ENCODE measurements at places on chromosomes 5 and 9. TPM values are rescaled to one million over a fixed set of nuclear protein-coding genes. Genes with fewer than 3 reads are reported as not detected.

Gene TLE1
- 87.5 TPM for total RNA-seq

Gene N4BP3
- 1.1 TPM for total RNA-seq

Gene CSF2
- total RNA-seq = 0.79 TPM

Gene KIF12
- 2.0 TPM for total RNA-seq

Gene GPR150
- 0.14 TPM for total RNA-seq

Gene TDRD7
- total RNA-seq = 12.7 TPM

Data from A549 treated with RU486 at 1 μM for 4 hours (cell line).